Activated CD4-positive, alpha-beta T cell treated with anti-CD3 and anti-CD28 coated beads for 1 hour (primary cell): ENCODE measurements at places on chromosomes 13 and 19.

GRCh38 chr19:53086949-53087348 lies 16.3 kb downstream of the ZNF160 start:
- DNase-seq, result no peak

DNA sequence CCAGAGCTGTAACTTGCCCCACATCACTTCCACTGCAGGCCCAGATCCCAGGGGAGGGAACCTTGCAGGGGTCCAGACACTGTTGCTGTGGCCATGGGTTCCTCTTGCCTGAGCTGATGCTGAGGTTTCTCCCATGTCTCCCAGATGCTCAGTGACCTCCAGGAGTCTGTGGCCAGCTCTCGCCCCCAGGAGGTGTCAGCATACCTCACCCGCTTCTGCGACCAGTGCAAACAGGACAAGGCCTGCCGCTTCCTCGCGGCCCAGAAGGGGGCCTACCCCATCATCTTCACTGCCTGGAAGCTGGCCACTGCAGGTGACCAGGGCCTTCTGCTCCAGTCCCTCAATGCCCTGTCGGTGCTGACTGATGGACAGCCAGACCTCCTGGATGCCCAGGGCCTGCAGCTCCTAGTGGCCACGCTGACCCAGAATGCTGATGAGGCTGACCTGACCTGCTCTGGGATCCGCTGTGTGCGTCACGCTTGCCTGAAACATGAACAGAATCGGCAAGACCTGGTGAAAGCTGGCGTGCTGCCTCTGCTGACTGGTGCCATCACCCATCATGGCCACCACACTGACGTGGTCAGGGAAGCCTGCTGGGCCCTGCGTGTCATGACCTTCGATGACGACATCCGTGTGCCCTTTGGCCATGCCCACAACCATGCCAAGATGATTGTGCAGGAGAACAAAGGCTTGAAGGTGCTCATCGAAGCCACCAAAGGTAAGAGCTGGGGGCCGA lies 12.1 kb upstream of the SLC25A42 start:
- DNase-seq, result no peak

DNA sequence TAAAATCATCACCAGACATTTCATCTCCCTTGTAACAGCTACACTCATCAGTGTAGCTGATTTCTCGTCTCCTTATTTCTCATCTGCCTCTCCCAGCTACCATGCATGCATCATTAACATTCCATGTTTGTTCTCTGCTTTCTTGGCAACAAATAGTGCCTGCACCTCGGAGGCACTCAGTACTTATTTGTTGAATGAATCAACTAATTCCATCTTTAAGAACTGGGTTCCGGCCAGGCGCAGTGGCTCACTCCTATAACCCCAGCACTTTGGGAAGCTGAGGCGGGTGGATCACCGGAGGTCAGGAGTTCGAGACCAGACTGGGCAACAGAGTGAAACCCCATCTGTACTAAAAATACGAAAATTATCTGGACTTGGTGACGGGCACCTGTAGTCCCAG lies 63.9 kb upstream of the GTF3A start:
- no peak for DNase-seq

GRCh38 chr19:42471554-42472249 lies 29.0 kb upstream of the CXCL17 start:
- no peak for DNase-seq

DNA sequence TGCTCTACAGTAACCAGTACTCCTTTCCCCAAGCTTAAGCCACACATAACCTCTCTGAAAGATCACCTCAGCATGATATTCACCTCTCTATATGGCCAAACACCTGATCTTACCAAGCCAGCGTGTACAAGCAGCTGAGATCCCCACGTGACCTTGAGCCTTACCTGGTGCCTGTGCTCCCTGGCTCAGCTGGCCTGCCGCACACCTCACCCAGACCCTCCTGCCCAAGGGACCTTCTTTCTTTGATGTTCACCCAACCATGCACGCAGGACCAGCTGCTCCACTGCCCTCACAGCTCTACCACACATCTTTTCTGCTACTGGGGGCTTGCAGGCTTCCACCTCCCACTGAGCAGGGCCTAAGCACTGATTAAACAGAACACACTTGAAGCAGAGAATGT lies 9.0 kb downstream of the DHRS12 start:
- no peak for DNase-seq

DNA sequence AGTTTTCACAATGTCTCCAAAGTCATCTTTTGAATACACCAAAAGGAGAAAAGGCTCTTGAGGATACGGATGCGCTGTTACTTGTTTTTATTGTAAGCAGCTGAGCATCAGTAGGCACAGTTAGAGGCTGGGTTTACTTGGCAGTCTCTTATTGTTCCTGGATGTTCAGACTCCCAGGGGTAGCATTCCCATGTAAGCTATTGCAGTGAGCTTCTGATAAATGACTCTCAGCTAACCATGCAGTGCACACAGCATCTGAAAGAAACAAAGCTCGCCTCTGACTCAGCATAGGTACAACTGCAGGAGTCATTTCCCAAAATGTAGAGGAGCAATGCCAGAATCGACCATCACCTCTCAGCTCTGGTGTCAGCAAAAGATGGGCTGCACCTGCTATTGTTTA lies 84.8 kb downstream of the DCT start:
- DNase-seq, result no peak

DNA sequence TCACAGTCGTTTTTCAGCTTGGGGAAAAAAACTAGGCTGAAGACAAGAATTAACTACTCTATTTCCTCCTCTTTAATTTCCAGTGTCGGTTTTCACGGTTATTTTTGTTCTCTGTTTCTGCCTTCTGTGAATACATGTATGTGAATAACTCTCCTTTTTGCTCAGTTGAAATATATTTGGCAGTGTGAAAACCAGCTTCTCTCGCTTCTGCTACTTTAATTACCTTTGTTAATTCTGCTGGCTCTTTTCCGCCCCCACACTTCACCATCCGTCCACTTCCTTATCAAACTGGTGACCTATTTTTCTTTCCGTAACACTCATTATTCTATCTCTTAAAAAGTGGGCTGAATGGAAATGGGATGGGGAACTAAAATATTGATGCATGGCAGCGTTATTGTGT lies 126.4 kb downstream of the POU4F1 start:
- no peak for DNase-seq

- no peak for DNase-seq
Observed at GRCh38 chr13:113547238-113547971, 37.1 kb upstream of the TFDP1 start.

- DNase-seq, result no peak
Observed at GRCh38 chr13:96279904-96280303, 190.0 kb downstream of the HS6ST3 start.

DNA sequence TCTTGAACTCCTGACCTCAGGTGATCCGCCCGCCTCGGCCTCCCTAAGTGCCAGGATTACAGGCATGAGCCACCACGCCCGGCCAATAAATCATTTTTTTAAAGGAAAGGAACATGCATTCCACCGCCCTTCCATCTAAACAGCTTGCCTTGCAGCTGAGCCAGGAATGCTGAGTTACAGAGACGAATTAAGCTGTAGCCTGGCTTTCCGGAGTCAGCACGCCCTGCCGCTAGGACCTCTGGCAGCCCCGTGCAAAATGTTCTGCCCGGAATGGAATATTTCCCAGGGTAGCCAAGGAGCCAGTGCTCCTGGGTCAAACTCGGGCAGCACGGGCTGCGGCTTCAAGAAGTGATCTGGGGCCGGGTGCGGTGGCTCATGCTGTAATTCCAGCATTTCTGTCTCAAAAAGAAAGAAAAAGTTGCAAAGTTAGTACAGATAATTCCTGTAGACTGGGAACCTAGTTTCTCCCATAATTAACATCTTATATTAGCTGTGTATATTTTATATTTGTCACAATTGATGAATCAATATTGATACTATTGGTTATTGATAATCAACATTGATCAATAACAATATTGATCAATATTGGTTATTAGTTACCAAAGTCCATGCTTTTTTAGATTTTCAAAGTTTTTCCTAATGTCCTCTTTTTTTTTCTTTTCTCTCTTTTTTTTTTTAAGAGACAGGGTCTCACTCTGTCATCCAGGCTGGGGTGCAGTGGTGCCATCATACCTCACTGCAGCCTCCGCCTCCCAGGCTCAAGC lies 19.2 kb downstream of the ATCAY start:
- no peak for DNase-seq

- DNase-seq, result no peak
Observed at GRCh38 chr13:110251193-110251819, 55.7 kb downstream of the COL4A1 start.
